ENCODE measurements at places on chromosomes 2 and 18.

DNA sequence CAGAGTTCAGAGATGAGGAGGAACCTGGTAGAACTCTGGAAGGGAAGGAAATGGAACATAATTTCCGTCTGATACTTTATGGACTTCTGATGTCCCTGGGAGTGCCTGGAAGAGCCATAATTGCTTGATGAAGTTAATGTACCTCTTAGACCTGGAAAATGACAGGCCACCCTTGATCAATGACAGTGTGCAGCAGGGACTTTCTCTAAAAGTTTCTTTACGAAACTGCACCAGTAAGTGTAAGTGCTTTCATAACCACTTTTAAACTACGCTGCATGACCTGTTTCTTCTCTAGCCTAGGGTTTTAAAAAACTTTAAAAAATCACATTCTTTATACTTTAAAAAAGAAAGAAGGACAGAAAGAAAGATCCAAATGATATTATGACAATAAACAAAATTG lies 164.5 kb downstream of the LPIN1 start:
- DNase-seq = no peak

DNA sequence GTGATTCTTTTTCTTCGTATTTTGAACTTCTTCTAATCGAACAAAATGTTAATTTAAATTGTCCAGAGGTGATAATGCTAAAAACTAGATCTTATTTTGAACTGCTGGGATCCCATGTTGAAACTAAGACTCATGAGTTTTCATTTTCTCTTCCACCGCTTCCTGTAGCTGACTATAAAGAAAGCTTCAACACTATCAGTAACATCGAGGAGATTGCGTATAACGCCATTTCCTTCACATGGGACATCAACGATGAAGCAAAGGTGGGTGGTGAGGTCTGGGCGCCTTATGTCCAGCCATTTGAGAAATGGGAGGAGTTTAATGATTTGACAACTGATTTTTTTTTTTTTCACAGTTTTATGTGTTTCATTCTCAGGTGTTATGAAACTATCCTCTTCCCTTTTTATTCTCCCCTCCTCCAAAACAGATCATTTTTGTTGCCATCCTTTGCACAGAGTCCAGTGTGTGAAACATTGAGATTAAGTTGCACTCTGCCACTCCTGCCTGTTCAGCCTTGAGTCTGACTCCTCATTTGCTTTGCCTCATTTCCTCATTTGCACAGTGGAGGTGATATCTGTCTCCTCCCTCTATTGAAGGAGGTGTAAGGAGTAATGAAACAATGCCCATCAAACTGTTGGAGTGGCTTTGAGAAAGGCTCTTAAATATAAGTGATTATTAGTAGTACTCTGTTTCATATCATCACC lies 13.8 kb downstream of the GRHL1 start:
- DNase-seq = no peak

DNA sequence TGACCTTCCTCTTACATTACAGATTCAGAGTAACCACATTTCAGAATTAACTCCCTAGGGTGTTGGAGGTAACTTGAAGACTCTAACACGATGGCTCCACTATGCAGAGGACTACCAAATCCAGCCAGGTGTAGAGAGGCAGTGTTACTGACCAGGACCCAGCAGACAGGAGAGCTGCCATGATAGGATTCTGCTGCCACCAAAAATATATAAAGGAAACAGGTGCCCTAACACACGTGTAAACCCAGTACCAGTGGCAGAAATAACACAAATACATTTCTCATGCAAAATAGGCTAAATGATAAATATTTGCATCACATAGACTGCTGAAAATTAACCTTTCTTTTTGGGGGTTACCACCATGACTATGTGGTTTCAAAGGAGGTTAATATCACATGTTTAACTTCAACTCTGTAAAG lies 7.0 kb downstream of the ZBTB14 start:
- DNase-seq = no peak

GRCh38 chr2:26039603-26040323 lies 5.9 kb downstream of the RAB10 start:
- DNase-seq = no peak

- DNase-seq = no peak
These were observed 379.7 kb downstream of the RND3 start for GRCh38 chr2:150107816-150108215.

GRCh38 chr2:169106134-169106533 lies 36.8 kb downstream of the DHRS9 start:
- no peak for DNase-seq

GRCh38 chr2:47007223-47007825 lies 91.7 kb upstream of the MCFD2 start:
- DNase-seq = no peak

DNA sequence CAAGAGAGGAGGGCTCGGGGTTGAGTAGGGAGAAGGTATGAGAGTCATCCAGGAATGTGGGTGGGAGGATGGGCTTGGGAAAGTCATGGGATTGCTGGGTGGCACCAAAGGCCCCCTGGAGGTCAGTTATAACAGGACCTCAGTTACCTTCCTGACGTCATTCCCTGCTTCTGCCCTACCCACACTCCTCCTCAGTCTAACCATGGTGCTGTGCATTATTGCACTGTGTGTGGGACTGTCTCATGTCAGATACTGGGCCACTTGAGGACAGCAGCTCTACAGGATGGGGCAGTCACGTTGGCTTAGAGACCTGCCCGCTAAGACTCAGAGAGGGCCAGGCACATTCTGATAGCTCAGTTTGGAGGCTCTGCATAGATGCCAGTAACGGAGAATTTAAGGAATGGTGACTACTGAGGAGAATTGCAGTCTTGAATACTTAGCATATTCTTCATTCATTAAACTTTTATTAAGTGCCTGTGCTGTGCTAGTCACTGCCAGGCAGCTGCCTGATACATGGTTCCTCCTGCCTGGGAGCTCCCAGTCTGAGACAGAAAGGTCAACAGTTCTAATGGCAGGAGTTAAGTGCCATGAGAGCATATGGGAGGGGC lies 90.5 kb downstream of the LAMA3 start:
- DNase-seq = no peak

DNA sequence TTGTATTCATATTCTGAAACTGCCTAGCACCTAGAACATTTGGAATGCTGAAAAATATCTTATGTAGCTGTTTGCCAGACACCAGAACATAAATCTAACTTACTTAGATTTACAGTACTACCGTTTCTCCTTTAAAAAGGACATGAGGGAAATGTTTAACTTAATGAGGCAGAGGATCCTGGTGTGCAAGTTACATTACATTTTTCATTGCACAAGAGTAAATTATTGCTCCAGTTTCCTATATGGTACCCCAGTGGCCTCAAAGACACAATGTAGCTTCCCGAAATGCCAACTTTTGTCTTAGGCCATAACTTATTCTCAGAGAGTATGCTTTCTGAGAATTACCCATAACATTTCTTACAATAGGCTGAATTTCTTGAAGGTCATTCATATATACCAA lies 105.5 kb upstream of the DTNA start:
- DNase-seq = no peak

DNA sequence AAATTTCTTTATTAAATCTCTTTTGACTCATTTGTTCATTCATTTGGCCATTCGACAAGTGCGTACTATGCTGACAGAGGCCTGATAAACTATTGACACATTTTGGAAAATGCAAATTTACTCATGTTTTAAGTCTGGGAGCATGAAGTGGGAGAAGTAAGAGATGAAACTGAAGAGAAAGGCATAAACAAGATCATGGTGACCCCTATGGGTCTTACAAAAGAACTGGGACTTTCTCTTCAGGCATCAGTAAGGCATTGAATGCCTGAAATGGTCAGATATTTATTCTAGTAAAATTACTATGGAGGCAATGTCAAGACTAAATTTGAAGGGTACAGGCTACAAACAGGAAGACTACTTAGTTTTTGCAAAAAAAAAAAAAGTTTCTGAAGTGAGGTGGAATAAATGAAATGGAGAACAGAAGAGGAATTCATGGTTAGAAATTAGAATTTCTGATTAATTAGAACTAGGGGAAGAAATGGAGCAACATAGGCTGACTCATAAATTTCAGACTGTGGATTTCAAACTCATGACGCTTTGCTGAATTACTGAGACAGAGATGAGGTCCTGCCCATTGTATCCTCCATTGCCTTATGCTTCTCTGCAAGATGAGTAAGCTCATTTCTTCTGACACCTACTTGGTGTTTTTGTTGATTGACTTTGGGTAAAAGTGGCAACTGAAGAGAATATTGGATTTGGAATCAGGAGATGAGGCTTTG lies 32.7 kb downstream of the VSNL1 start:
- DNase-seq = no peak

DNA sequence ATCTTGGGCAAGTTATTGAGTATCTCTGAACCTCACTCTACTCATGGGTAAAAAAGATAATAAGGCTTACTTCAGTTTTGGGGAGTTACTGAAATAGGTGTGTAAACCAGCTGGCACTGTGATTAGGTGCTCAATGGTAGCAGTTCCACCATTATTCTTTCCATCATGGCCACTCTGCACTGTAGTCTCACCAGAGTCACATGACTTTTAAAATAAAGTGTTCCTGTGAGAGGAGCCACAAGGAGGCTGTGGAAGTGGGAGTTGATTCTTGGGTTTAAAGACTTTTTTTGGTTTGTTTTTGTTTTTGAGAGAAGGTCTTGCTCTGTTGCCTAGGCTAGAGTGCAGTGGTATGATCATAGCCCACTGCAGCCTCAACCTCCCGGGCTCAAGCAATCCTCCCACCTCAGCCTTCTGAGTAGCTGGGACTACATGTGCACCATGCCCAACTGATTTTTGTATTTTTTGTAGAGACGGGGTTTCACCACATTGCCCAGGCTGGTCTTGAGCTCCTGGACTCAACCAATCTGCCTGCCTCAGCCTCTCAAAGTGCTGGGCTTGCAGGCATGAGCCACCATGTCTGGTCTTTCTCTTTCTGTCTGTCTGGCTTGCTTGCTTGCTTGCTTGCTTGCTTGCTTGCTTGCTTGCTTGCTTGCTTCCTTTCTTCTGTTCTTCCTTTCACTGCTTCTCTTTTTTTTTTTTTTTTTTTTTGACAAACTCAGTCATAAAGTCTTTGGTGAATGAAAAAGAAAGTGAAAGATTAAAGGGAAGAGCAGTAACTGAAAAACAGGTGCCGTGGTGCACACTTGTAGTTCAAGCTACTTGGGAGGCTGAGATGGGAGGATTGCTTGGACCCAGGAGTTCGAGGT lies 21.2 kb upstream of the ACVR1 start:
- peak; percentile 44 for DNase-seq

DNA sequence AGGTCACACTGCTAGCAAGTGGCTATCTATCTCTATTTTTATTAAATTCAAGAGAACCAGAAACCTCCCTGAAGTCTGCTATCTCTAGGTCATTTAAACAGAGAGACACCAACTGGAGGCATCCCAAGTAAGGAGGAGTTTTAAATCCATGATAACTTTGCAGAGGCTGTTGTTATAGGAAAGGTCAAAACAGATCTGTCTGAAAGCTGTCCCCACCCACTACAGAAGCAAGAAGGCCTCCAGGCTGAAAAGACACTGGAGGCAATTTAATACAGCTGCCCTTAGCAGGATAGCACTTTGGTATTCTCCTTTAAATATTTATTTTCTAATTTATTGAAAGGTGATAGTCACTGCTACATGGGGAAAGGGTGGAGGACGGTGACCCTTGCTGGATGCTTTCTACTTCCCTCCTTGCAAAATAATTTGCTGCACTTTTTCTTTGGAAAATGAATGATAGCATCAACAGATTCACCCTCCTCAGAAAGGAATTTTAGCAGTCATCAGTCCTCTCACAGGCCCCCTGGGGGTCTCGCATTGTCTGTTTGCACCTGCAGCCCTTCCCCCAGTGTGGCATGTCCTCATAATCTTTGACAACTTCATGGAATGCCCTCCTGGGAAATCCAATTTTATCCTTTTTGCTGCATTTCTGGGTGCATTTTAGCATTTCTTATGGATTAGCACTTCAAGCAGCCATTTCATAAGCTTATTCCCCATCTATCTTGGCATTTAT lies 429.5 kb upstream of the TNP1 start:
- DNase-seq = no peak

DNA sequence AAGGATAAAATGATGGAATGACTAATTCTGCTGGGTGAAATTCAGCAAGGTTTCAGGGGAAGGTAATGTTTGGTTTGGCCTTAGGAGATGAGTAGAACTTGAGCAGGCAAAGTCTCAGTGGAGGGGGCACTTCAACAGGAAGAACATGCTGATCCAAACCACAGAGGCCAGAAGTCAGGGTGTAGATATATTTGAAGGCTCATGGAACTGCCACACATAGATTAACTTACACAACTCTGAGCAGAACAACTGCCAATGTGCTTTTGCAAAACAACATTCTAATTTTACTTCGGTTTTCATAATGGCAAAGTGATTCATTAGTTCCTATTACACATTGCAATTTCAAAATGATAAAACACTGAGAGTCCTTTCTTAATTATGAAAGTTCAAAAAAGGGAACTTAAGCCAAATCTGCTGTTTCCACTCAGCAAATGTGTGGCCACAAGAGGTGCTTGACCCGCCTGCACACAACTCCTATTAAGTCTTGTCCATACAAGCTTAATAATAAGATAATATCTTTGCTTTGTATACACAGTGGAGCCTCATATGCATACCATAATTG lies 284.8 kb downstream of the MREG start:
- DNase-seq = no peak

GRCh38 chr2:47664817-47665216 lies 118.1 kb upstream of the MSH6 start:
- DNase-seq = no peak

DNA sequence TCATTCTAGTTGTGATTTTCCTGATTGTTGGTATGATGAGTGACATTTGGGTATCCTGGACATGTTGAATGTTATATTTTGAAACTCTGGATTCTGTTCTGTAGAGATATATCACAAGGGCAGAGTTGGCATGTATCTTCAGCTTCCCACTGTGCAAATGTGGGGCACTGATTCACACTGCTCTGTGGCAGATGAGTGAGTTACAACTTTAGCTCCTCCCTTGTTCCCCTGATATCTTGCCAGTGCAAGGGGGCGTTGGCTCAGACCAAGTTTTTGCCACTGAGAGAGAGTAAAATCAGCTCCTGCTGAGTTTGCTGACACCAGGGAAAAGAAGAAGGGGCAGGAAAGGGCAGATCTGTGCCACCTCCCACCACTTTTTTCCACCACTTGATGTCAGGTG lies 199.6 kb upstream of the MMADHC start:
- DNase-seq = no peak

DNA sequence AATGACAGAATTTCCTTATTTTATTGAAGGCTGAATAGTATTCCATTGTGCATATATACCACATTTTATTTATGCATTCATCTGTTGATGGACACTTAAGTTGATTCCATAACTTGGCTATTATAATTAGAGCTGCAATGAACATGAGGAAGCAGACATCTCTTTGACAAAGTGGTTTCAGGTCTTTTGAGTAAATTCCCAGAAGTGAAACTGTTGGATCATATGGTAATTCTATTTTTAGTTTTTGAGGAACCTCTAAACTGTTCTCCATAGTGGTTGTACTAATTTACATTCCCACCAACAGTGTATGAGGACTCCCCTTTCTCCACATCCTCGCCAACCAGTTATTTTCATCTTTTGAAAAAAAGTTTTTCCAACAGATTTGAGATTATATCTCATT lies 77.5 kb downstream of the TMEM200C start:
- no peak for DNase-seq
